ENCODE measurements at places on chromosomes 5 and 9.

GRCh38 chr9:111598733-111599091 is 735 bp downstream of the PTGR1 start:
- DNase-seq, result no peak

DNA sequence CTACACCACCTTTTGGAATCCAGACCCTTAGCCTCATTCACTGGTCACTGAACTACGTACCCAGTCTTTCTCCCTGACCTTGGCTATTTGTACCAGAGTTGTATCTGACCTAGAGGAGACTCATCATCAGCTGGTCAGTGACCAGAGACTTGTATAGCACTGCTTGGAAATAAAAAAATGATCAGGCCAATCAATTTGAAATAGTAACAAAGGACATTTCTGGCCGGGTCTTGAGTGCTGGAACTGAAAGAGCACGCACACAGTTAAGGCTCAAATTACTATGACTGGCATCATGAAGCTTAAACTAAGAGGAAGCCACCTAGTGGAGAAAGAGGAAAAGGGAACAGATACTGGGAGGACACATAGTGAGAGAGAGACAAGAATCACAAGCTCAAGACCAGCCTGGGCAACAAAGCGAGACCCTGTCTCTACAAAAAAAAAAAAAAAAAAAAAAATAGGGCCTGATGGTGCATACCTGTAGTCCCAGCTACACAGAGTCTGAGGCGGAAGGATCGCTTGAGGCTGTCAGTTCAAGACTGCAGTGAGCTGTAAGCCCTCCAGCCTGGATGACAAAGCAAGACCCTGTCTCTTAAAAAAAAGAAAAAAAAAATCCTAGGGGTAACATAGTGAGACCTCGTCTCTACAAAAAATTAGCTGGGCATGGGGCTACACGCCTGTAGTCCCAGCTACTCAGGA is 12.8 kb upstream of the SRP19 start:
- DNase-seq, result peak; percentile 57

GRCh38 chr5:145945620-145946111 is 9.3 kb downstream of the SH3RF2 start:
- DNase-seq, result no peak

- DNase-seq, result peak; percentile 54
Observed at GRCh38 chr5:134465816-134466240, 54.1 kb upstream of the CDKN2AIPNL start.

DNA sequence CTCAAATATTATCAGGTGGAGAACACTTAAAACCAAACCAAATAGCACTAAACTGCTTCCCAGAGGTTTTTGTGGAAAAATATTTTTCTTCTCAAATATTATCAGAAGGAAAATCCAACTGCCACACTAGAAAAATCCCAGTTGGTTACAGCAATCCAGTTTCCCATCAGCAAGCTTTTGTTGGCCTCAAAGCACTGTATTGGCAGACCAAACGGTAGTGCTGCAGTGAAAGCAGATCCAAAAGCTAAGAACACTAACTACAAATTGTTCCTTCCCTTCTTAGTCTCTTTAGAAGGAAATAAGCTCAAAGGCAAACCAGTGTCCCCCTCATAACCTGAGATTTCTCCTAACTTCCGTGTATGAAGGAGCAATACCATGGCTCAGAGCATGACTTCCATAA is 105.3 kb downstream of the TRIM36 start:
- no peak for DNase-seq

DNA sequence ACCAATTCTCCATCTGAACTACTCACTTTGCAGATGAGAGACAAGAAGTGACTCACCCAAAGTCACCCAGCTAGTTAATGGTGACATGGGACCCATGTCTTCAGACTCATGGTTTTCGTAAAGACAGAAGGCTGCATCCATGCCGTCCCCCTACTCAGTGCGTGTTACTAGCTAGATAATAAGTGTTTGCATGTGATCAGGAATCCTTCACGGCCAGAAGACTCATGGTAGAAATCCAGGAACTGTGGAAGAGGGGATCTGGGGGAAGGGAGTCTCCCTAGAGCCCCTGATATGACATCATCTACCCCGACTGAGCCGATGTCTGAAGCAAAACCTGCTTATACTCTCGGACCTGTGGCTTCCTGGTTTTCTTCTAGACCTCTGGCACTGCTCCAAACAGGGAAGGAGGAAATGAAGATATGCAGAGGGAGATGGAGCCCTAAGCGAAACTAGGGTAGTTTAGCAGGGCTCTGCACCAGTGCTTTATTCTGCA is 3.3 kb downstream of the RNF183 start:
- DNase-seq, result no peak

DNA sequence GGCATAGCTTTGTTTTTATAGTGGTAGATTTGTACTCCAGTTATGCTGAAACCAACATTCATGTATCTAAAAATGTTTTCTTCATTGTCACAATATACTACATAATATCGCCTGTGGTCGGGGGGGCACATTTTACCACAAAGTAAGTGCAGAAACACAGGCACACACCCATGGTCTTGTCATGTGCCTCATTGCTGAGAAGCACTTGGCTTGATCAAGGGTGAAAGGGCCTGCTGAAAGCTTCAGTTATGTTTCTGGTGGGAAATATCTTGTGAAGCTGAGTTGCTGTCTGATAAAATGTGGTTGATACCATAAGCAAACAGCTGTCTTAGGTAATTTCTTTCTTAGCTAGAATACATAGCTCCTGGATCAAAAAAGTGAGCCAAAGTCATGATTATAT is 393.1 kb downstream of the MAN2A1 start:
- no peak for DNase-seq

DNA sequence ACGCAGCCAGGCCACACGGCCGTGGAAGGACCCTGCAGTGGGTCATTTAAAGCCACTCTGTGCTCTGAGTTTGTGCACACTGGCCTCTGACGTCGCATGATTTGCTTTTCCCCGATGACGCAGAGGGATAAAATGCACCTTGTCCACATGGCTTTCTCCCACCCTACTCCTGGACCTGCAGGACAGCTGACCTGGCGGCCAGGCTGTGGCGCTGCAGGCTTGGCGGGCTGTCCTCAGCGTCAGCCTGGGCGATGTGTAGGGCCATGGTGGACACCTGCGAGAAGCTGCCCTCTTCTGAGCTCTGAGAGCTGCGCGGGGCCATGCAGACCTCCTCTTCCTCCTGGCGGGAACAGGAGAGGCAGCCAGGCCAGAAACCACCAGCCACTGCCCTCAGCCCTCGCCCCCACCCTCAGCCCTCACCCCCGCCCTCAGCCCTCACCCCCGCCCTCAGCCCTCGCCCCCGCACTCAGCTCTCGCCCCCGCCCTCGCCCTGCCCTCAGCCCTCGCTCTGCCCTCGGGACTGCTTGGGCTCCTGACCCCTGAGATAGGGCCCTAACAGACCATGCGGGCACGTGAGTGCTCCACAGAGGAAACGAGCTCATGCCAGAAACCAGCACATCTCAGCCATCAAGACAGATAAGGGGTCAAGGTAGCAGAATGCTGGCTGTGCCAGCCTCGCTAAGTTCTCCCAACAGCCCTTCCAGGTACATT is 20.0 kb upstream of the SCGB3A1 start:
- DNase-seq, result no peak

- no peak for DNase-seq
Observed at GRCh38 chr9:129319938-129320481, 141.9 kb upstream of the IER5L start.

DNA sequence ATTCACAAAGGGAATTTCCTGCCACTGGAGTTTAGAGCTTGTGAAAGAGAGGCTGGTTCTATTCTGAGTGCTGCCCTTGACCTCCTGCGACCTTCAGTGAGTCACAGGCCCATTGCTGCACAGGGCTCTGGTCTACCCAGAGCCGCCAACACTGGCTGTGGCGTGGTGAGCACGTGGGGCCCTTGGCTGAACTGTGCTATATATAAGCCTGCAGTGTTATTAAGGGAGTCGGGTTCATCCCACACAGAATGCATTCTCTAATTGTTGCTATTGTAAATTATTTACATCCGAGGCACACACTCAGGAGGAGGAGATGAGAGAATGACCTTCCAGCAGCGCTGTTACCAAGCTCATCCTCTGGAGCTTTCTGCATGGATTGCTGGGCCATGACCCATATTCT is 47.1 kb downstream of the BRINP1 start:
- no peak for DNase-seq

DNA sequence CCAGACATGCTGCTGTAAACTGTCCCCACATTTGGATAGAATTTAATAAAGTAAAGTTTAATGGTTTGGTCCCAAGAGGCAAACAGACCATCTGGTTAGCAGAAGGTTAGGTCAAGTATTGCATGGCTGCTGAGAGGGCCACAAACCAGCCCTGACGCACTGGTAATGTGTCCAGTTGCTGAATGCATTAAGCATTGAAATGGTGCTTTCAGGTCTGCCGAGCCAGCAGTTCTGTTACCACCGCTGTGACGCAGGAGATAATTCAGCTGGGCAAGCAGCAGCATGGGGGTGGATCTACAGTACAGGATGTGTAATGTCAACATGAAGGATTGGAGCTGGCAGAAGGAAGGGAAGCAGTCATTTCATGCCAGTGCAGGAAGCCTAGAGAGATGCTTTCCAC is 16.0 kb downstream of the ZNF462 start:
- DNase-seq, result peak; percentile 85

DNA sequence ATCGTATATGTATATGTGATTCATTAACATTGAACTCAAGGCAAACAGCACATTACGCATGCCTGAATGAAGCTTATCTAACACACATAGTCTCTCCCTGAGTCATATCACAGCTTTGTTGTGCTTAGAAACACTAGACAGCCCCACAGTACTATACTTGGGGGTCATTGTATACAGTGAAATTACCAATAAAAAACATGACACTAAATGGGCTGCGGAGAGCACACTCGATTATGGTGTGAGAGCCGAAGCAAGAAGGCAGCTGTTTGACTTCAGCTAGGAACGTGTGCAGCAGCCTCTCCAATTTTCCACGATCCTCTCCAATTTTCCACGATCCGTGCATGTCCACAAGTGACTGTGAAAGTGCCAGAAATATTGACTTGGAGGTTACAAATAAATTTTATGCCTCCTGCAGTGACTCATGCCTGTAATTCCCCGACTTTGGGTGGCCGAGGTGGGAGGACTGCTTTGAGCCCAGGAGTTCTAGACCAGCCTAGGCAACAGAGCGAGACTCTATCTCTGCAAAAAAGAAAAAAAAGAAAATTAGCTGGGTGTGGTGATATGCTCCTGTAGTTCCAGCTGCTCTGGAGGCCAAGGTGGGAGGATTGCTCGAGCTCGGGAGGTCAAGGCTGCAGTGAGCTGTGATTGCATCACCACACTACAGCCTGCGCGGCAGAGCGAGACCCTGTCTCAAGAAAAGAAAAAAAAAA is 102.4 kb downstream of the DAPK1 start:
- peak; percentile 40 for DNase-seq

- no peak for DNase-seq
Observed at GRCh38 chr5:15797116-15797515, 297.1 kb downstream of the FBXL7 start.

GRCh38 chr5:160850421-160850820 is 1.6 kb downstream of the ATP10B start:
- DNase-seq, result no peak

DNA sequence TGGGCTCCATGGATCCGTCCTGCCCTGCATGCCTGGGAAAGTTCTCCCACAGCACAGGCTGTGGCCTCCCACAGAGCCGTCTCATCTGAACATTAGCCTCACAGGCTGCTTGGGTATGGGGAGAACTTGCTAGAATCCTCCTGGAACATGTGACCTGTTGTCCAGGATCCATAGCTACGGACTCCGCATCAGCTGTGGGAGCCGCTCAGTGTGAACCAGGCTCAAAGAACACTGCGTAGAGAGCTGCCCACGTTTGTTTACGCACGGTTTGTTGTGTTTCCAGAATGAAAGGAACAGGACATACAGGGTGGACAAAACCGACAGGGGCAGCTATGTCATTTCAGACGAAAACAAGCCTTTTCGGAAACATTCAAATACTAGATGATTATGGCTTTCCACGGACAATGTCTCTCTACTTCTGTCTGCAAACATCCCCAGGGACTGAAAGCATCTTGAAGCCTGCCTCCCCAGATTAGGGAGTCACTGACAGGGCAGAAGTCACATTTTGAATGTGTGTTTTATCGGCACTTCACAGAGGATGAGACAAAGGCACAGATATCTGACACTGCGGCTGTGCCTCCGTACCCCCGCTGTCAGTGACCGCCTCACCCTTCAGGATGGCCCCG is 390.3 kb downstream of the GADD45G start:
- no peak for DNase-seq

- DNase-seq, result no peak
Observed at GRCh38 chr5:107687937-107688336, 17.2 kb upstream of the EFNA5 start.

DNA sequence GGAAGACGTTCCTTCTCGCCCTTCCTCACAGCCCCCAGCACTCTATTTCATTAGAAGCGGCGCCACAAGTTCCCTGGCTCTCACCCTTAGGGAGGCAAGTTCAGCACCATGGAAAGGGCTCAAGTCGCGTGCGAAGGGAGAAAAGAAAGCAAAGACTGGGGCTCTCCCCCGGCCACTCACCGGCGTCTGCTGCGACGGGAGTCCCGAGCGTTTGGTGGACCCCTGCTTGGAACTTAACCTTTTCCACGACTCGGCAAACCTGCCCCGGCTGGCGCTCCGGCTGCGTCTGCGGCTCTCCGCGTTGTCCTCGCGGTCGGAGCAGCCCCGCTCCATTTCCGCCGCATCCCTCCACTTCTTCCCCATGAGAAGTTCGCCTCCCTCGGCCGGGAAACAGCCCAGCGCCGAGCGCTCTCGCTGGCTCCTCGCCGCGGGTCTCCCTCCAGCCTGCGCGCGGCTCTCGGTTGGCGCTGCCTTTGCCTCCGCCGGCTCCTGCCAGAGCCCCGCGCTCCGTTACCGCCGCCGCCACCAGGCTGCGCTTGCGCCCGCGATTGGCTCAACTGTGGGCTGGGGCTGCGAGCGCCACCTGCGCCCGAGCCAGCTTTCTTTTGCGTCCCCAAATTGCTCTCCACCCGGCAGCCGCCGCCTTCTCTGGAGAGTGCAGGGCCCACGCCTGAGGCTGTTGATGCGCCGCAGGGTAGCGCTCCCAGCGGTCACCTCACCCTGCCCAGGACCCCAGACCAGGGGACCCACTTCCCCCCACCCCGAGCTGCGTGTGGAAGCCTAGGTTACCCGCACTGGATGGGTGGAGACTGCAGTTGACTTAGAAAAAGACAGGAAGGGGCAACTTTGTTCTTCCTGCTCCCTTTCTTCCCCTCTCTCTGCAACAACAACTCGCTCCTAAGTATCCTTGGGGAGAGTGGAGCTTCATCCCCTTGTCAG is 321.6 kb downstream of the CEMIP2 start:
- peak; percentile 21 for DNase-seq

DNA sequence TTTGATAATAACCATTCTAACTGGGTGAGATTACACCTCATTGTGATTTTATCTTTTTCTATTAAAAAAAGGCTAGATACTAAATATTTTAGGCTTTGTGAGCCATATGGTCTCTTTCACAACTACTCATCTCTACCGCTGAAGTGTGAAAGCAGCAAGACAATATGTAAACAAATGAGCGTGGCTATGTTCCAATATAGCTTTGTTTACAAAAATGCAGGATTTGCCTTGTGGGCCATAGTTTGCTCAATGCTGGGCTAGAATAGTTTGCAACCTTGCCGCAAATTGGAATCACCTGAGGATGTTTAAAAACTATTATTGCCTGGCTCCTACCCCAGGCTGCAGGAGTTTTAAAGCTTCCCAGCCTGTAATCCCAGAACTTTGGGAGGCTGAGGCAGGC is 10.2 kb upstream of the GPR150 start:
- DNase-seq, result no peak

Measured in HFF-Myc (cell line).